GM04503 (cell line): ENCODE measurements at places on chromosomes 13 and 19.

- no peak for DNase-seq
Measured at GRCh38 chr19:3607303-3608078, 816 bp upstream of the TBXA2R start.

DNA sequence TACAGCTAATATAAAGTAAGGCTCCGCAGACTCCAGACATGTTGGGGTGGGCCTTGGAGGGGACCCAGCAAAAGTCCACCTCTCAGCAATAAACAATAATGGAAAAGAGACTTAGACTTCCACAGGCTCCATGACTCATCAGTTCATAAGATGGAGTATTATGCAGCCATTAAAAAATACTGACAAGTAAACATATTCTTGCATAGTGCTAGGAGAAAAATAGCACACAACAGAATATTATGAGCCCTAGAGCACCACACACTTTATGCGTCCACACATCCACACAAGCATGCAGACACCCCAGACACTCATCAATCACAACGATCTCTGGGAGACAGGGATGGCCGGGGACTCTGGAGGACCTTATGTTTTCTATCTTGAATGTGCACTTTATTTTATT is 46.0 kb downstream of the PDCD5 start:
- no peak for DNase-seq

GRCh38 chr13:99264051-99264450 is 5.9 kb upstream of the GPR18 start:
- DNase-seq, result no peak

DNA sequence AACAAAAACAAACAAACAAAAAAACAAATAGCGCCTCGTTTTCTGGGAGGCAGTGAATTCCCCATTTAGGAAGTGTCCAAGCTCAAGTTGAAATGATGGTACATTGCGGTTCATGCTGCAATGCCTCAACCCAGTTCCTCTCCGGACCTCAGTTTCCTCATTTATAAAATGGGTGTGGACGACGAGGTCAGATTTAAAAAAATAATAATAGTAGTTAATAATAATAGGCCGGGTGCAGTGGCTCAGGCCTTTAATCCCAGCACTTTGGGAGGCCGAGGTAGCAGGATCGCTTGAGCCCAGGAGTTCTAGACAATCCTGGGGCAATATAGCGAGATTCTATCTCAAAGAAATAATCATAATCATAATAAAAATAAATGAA is 15.5 kb upstream of the ERCC1 start:
- DNase-seq, result no peak

- no peak for DNase-seq
Measured at GRCh38 chr13:27053210-27053884, 118.3 kb downstream of the USP12 start.

DNA sequence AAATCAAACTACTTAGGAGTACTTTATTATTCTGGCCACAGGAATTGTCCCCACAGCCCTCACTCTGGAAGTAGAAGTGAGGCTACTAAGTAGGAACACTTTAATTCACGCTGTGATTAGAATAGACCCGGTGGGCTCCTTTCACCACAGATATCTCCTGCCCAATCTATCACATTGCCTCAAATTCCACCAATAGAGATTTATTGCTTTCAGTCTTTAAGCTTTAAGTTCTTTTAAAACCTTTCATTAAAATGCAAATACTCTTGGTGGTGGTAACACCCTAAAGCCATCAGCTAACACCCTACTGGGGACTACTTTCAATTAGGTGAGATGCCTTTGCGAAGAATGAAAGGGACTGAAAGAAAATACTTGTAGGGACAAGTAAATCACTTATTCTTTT is 181.9 kb downstream of the DACH1 start:
- no peak for DNase-seq

DNA sequence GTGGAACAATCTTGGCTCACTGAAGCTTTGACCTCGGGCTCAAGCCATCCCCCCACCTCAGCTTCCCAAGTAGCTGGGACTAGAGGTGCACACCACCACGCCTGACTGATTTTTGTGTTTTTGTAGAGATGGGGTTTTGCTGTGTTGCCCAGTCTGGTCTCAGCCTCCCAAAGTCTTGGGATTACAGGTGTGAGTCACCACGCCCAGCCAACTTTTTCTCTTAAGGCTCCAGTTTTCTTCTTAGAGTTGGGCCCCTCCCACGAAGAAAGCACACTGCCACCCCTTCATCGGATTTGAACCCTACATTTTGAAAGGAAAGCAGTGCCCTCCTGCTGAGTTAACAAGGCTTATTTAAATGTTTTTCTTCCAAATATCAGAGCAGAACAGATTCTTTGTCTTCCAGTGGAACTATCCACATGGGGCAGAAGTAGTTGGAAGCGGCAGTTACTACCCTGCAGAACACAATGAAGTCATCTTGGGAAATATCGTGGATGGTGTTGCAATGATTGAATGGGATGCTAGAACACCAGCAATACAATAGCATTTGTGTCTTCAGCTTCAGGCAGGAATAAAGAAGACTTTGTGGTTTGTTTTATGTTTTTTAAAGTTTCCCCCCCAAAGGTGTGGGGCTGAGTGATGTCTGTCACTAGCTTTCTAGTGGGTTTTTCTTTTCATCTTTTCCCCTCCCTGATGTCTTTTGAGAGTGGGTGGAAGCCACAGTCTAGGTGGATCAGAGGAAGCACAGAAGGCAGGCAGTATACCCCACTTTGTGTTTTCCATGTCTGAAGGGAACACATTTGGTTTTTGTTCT is 8.9 kb downstream of the ACTN4 start:
- DNase-seq, result peak; percentile 61
